ENCODE measurements at places on chromosomes 12 and 14. TPM values are rescaled to one million over a fixed set of nuclear protein-coding genes. Genes with fewer than 3 reads are reported as not detected.
A peak's percentile ranks its signal among the peaks of the same experiment; 100 is the strongest.

GRCh38 chr12:52243259-52243855, 10.3 kb downstream of the KRT7 start:
- DNase-seq: no peak

NUAK1 gene
- total RNA-seq: not detected

DNA sequence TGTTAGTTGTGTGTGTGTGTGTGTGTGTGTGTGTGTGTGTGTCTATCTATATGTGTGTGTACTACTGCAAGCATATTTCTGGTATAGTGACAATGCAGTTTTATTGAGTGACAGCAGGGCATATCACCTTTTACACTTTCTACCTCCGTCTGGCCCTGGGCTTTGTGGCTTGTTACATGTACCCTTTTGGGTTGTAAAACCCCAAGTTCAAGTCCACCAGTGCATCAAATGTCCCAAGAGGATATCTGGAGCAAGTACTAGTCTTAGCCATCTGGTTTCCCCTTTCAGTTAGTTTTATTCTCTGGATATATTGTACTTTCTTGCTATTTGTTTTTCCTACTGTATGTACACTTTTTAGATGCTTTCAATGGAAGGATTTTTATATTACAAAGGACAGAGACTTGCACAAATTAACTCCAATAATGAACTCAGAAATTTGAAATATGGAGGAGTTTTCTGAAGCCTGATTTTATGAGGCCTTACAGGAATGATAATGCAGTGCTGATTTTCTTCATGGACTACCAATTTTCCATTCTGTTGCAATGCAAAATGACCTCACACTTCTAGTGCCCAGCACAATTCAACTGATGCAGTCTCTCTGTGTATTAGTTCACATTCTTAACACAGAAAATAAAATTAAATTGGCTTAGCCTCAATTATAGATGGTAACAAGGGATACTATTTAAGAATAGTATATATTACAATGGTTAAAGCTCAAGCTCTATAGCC, 29.1 kb downstream of the SLC16A7 start:
- DNase-seq: no peak

DNA sequence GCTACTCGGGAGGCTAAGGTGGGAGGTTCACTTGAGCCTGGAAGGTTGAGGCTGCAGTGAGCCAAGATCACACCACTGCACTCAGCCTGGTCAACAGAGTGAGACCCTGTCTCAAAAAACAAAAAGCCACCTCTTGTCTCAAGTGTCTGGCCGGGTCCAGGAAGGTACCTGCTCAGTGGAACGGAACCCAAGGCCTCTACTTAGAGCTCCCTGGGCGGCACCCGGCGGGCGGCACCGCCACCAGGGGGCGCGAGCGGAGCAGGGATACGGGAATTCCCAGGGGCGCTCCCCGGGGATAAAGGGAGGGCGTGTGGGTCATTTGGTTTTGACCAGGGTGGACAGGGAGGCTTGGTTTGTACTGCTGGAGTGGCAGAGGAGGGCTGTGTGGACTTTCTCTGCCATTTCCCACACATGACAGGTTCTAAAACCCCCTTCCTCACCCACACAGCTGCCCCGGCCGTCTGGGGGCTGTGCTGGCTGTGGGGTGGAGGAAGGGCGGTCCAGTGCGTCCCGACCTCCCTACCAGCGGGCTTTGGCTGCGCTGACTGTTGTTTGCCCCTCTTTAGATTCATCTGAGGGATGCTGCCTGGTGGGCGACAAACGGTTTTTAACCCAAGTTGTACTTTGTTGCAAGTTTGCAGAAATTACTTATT, 91.4 kb downstream of the SETD3 start:
- peak; percentile 41 for DNase-seq

DNA sequence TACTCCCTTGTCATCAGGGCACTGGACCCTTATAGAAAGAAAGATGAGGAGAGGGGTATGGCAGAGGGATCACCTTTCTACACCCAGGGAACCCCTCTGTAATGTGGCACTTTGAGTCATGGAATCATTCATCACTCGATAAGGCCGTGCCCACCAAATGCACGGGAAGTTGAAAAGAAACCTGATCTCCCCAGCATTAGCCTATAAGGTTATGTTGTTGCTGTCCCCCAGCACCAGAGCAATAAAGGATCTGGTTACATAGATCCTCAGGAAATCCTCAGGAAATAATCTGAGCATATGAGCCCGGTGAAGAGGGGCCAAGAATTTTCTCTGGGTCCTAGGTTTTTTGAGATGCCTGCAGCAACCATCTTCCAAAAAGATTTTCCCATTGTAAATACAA, 148.8 kb upstream of the CRY1 start:
- DNase-seq: no peak

GRCh38 chr14:93056840-93057585, 58.7 kb downstream of the ITPK1 start:
- DNase-seq: no peak

FKBP4 gene
- 144 TPM for total RNA-seq

CHPT1 gene
- total RNA-seq: 23.0 TPM

IL26 gene
- total RNA-seq: 2.1 TPM

STON2 gene
- total RNA-seq: 0.34 TPM

IKBIP gene
- 26.2 TPM for total RNA-seq

NRXN3 gene
- not detected for total RNA-seq

DNA sequence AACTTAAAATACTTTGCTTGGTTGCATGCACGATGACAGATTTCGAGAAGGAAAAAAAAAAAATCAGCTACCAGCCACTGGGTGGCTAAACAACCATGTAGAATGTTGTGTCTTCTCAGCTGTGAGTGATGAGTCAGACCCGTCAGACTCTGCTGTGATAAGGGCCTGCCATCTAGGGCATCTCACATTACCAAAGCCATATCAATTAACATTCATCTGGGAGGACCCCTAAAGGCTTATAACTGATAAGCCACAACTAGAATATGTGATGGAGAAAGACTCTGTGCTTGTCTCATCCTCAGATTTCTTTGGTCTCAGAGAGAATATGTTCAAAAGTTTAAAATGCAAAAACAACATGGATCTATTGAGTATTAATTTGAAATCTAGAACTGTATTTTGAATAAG, 111.5 kb downstream of the PAX9 start:
- DNase-seq: no peak

GRCh38 chr12:102503056-102503681, 22.8 kb upstream of the IGF1 start:
- no peak for DNase-seq
